ENCODE measurements at places on chromosomes 1 and 21.

DNA sequence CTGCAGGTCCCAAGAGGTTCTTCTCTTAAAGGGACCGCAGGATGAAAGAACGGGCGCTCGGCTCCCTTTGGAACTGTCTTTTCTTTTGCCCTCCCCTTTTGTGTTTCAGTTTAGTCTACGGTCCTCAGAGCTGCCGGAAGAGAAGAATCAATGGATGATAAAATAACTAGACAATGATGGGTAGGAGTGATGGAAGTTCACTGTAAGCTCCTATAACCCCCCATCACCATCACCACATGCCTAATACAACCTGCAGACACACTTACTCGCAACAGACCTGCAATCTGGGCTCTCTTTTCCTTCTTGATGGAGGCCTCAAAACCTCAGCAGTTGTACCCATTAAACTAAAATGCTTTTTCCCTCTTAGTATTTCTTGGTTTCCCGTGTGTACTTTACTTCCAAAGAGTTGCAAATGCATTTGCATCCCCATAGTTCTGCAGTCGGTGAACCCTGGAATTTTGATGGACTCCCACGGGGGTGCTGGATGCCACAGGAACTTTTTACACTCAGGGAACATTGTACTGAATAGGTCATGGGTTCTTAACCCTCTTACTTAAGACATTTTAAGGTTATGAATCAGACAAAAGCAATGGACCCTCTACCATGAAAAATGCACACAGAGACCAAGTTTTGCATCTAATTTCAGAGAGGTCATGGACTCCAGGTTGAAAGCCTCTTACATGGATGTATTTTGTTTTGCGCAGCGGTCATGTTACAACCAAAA lies 633 bp upstream of the RFX5 start:
- DNase-seq: no peak

GRCh38 chr1:234705615-234706014 lies 95.6 kb upstream of the IRF2BP2 start:
- DNase-seq: no peak

DNA sequence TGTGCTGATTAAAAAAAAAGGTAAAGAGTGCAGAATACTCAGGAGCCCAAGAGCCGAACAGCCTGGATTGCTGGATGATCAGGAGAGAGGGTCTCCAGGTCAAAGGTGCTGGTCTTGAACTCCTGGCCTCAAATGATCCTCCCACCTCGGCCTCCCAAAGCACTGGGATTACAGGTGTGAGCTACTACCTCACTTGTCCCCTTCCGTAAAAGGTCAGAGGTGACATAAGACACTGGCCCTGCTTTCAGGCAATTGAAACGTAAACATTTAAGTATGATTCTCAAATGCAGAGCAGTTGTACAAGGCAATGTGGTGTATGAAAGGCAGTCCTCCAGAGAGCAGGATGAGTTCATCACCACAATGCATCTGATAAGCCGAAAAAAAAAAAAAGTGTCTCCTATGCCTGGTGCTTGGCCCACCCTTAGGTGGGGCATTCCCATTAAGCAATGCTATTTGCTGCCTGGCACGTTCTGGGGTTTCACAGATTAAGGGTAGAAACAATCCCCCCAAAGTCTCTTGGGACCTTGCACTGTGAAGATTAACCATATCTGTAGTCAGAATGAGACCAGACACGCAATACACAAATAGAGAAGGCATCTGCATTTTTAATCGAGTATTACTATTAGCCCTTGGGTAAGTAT lies 47.7 kb downstream of the PARP1 start:
- DNase-seq: no peak

- DNase-seq: no peak
Observed at GRCh38 chr1:22153660-22154437, 11.0 kb upstream of the WNT4 start.

- DNase-seq: no peak
Observed at GRCh38 chr1:1109743-1110142, 6.1 kb downstream of the C1orf159 start.

- no peak for DNase-seq
Observed at GRCh38 chr1:24095140-24095859, 16.6 kb downstream of the MYOM3 start.

DNA sequence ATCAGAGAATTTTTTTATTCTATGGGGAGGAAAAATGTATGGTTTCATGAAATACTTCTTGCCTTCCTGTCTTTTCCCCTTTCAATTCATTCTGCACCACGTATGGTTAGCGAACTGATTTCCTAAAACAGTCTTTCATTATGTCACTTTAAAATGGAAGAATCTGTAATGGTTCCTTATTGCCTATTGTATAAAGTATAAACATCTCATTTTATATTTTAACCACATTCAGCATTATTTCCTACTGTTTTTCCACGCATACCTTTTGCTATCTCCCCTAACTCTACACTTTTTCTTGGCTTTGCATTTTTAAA lies 232.3 kb upstream of the B3GALT2 start:
- no peak for DNase-seq

DNA sequence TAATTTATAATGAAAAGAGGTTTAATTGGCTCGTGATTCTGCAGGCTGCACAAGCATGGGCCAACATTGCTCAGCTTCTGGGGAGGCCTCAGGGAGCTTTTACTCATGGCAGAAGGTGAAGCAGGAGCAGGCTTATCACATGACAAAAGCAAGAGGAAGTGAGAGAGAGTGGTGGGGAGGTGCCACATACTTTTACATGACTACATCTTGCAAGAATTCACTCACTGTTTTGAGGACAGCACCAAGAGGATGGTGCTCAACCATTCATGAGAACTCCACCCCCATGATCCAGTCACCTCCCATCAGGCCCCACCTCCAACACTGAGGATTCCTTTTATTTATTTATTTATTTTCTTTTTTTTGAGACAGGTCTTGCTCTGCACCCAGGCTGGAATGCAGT lies 5.5 kb upstream of the PLEKHM2 start:
- no peak for DNase-seq

GRCh38 chr1:229380536-229381160 lies 37.8 kb upstream of the CCSAP start:
- no peak for DNase-seq

DNA sequence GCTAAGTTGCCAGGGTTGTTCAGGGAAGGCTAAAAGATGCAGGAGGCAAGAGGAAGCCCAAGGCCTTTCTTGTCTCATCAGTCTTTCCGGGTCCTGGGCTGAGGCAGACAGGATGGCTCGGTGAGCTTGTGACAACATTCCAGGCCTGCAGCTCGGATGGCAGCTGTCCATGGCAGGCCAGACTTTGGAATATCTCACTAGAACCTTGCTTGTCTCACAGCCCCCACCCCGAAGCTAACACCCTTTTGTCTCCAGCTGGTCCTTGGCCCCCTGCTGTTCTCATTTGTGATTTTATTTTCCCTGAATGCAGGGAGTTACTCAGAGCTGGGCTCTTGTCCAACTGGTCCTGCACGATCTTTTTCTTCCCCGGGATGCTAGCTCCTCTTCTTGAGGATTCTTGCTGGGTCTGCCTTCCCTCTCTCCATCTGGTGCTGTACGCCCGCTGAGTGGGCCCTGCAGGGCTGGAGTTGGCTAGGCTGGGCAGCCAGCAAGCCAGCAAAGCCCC lies 477.2 kb upstream of the CAMK1G start:
- no peak for DNase-seq

- DNase-seq: no peak
Observed at GRCh38 chr1:57503337-57503736, 79.5 kb upstream of the DAB1 start.

GRCh38 chr1:153565529-153566374 lies at the start of gene S100A2:
Gene S100A2, minus strand, starts transcription at chr1:153565844. Its CDS starts 1,967 bp downstream, at chr1:153563877.
- DNase-seq: peak; percentile 66

DNA sequence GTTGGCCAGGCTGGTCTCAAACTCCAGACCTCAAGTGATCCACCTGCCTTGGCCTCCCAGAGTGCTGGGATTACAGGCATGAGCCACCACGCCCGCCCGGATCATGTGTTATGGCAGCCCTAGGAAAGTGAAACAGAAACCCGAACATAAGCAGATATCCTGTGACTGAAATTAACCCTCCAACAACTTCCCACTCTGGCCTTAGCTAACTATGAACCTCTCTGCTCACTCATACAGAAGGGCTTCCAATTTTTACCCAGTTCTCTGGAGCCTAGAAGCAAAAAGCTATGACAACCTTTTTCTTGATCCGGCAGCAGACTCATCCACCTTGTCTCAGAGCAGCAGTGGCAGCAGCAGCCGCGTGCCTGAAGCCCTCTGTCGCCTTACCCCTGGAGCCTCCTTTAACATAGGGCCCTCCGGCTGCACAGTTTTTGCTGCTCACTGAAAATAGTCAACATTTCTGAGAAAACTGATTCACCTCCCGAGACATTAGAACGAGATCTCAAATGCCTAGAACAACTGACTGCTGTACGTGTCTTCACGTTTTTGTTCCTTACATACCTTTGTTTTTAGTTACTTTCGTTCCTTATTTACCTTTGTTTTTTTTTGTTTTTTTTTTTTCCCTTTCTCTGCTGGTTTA lies 9.3 kb downstream of the CBR1 start:
- DNase-seq: no peak

- no peak for DNase-seq
Observed at GRCh38 chr1:46749404-46749803, 30.5 kb upstream of the EFCAB14 start.

- no peak for DNase-seq
Observed at GRCh38 chr1:27102707-27103468, 52.0 kb downstream of the SLC9A1 start.

DNA sequence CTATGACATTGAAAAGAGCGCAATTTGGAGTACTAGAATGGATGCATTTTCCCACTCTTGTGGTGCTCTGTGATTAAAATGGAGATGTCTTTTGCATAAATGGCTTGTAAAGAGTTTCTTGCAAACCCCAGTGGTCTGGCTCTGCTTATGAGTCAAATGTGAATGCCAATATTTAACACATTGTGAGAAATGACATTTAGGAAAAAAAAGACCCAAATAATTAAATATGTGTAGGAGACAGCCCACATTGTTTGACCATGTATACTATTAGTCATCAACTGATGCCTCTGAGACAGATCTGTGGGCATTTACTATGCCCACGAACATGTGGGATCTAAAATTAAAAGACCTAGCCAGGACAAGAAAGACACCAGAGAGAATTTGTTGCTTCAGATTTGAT lies 22.2 kb upstream of the RUNX1 start:
- no peak for DNase-seq

GRCh38 chr1:158969855-158970254 lies 38.5 kb downstream of the PYHIN1 start:
- no peak for DNase-seq

DNA sequence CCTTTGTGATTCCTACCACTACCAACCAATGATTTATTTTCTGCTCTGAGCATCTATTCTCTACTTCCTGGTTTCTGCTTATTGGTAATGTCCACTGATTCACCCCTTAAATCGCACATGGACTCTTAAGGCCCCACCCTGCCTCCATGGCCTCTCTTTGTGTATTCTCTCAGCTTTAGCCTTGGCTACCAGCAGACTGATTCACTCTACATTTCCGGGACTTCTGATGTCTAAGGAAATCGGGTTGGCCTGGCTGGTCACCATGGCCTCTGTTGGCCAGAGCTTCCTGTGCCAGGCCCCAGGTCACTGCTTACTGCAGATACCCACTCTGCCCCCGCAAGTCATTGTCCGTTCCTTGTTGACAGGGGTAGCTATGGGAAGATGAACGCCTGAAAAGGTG lies 40.9 kb downstream of the PDPN start:
- no peak for DNase-seq

DNA sequence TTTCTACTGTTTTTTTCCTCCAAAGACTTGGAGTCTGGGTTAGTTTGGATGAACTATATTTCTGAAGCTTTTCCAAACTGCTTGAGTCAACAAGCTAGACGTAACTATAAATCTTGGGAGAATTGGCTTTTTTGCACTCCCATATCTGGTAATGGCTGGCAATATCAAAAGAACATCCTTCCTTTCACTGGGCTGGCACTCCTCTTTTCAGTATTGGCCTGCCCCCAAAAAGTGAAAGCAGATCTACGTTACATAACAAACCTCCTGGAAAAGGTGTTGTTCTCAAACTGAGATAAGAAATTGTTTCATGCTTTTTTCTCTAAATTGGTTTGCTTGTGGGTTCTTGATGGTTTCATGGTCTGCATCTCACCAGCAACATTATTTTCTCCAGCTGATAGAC lies 499.3 kb downstream of the NEGR1 start:
- no peak for DNase-seq

GRCh38 chr1:77834771-77835334 lies 53.6 kb upstream of the NEXN start:
- no peak for DNase-seq

DNA sequence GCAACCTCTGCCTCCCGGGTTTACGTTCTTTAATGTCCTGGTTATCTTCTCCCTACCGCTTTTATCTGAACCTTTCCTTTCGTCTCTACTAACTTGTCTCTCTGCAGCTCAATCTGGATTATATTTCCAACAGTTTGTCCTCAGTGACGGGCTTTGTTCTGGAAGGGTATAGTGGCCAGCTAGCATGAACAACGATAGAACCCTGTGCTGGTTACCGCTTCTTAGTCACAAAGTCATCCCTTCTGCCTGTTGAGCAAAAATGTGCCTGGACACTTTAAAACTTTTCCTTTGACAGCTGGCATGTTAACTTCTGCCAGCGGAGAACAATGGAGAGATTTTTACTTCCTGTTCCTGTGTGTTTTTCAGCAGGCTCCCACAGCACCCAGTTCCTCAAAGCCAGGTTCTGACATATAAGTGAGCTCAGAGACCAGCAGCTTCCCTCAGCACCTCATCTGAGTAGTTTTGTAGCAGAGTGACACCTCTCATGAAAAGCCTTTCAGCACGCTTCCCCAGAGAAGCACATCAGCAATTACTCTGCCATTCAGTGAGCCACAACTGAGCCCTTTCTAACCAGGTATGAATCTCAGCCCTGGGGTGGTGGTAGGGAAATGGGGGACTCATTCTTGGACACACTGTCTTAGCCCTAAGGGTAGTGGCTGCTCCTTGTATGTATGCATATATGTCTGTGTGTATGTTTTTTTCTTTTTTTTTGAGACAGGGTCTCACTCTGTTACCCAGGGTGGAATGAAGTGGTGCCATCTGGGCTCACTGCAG lies 23.6 kb upstream of the CCDC17 start:
- DNase-seq: no peak

- no peak for DNase-seq
Observed at GRCh38 chr1:224076407-224076806, 37.5 kb upstream of the FBXO28 start.

- DNase-seq: no peak
Observed at GRCh38 chr1:78603206-78603605, 17.0 kb upstream of the IFI44L start.

- no peak for DNase-seq
Observed at GRCh38 chr1:162388083-162388594, 6.6 kb downstream of the C1orf226 start.

DNA sequence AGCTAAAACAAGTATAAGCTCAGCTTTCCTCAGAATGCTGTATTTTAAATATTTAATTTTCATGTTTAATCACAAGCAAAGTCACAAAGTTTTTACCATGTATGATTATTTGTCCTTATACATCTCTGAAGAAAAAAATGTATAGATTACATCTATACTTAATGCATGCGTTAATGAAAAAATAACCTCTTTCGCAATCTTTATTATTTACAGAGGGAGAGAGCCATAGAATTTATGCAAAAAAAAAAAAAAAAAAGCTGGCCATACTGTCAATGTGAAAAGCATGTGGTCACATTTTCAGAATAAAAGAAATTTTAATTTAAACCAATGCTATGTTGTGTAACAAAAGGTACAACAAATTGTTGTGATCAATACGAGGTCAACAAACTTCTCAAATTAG lies 148.2 kb downstream of the AKT3 start:
- no peak for DNase-seq
